ENCODE measurements at places on chromosomes 7 and 10. TPM values are rescaled to one million over a fixed set of nuclear protein-coding genes. Genes with fewer than 3 reads are reported as not detected.

DNA sequence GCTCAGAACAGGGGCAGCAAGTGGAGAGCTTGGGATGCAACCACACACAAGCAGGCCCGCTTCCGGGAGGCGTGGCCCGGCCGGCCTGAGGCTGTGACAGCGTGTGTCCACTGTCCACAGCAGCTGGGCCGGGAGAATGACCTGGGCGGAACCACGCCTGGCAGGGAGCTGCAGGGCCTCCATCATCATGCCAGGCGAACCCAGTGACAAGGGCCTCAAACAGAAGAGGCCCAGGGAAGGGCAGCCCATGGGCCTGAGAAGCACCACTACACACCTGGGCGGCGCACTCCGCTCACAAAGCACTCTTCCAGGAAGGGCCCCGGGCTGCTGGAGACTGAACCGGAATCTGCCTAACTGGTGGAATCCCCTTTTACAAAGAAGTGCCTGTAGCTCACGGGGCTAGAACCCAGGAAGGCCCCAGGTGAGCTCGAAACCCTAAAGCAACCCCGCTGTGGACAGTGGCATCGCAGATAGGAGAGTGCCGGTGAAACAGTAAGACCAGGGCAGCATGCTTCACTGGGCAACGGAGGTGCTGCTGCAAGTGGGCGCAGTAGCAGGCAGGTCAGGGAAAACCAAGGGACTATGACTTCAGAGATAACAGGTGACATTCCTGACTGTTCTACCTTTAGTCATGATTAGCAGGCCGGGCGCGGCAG lies 66.0 kb downstream of the MAD1L1 start:
- DNase-seq = no peak

DNA sequence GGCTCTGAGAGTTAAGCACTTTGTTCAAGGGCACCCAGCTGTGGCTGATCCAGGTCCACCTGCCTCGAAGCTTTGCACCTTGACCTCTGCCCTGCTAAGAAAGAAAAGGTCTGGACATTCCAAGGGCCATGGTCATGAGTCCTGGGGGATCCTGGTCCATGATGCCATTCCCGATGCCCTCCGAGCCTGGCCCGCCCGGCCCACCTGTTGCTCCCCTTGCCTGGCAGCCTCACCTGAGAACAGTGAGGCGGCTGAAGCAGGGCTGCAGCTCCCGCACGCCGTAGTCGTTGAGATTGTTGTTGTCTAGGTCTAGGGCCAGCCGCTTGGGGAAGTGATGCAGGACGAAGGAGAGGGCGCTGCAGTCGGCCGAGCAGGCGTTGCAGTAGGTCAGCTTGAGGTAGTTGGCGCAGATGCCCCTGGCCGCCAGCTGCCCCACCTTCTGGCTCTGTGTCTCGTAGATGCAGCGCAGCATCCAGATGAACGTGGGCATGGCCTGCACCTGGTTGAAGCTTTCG lies 27.5 kb downstream of the NOD1 start:
- DNase-seq = no peak

PTPRN2 gene
- 16.2 TPM for total RNA-seq

- DNase-seq = no peak
These were observed 23.0 kb upstream of the ING3 start for GRCh38 chr7:120927454-120928103.

CLCN1 gene
- 0.12 TPM for total RNA-seq

- DNase-seq = no peak
These were observed 299.8 kb downstream of the KLF6 start for GRCh38 chr10:3485057-3485686.

- no peak for DNase-seq
These were observed 516.3 kb upstream of the MKI67 start for GRCh38 chr10:128642502-128642901.

IDI1 gene
- 45.2 TPM for total RNA-seq

NEUROG3 gene
- total RNA-seq = 0.93 TPM

GRCh38 chr7:21915140-21915539 lies 30.6 kb downstream of the CDCA7L start:
- DNase-seq = no peak

CC2D2B gene
- total RNA-seq = 0.34 TPM

SRRM3 gene
- 8.4 TPM for total RNA-seq

DNA sequence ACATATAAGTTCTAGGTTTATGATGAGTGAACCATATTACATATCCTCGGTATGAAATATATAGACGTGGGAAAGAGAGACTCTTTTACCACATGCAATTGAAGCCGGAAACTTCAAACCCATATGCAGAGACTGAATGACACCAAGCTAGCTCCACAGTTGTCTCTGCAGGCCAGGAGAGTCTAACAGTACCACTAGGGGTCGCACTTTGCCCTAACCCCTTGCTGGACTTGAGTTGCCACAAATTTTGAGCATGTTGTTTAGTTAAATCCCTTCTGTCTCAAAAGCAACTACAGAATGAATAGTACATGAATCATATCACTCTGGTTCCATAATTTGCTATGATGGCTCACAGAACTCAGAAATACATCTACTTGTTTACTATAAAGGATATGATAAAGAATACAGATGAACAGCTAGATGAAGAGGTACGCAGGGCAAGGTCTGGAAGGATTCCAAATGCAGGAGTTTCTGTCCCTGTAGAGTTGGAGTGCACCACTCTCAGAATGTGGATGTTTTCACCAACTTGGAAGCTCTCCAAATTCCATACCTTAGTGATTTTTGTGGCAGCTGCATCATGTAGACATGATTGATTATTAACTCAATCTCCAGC lies 112.4 kb upstream of the YAE1 start:
- no peak for DNase-seq

DNA sequence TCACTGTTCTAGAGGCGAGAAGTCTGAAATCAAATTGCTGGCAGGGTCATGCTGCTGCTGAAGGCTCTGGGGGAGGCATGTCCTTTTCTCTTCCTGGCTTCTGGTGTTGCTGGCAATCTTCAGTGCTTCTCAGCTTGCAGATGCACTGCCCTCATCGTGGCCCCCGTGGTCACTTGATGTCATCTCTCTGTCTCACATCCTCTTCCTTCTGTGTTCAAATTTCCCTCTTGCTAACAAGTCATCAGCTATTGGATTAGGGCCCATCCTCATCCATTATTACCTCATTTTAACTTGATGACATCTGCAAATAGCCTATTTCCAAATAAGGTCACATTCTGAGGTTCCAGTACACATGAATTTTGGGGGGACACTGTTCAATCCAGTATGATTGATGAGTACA lies 36.6 kb upstream of the SRGN start:
- no peak for DNase-seq

GRCh38 chr10:85862771-85863170 lies 503.8 kb downstream of the GRID1 start:
- no peak for DNase-seq

- DNase-seq = no peak
These were observed 76.6 kb downstream of the GPR37 start for GRCh38 chr7:124688991-124689390.

GRCh38 chr10:117300671-117301070 lies 59.8 kb downstream of the SLC18A2 start:
- DNase-seq = no peak

- no peak for DNase-seq
These were observed 223.6 kb downstream of the GATA3 start for GRCh38 chr10:8278099-8278498.

GRCh38 chr10:113530476-113530875 lies 22.4 kb upstream of the HABP2 start:
- DNase-seq = no peak

GPC2 gene
- 53.3 TPM for total RNA-seq

COL1A2 gene
- 23.0 TPM for total RNA-seq

GRCh38 chr10:52481986-52482555 lies 168.0 kb downstream of the DKK1 start:
- no peak for DNase-seq

DNA sequence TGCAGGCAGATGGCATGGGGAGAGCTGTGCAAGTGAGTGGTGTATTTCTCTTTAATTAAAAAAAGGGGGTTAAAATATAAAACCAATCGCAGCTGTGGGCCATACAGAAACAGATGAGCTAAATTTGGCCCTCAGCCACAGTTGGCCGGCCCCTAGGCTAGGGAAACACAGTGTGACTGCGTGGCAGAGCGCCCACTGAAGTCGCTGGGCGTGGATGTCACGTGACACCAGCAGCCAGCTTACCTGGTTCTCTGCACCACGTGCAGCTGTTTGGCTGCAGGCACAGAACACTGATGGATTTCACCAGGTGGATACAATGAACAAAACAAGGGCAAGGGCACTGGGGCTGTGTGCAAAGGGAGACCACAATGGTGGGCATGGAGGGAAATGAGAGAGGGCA lies 119.3 kb upstream of the ZNF746 start:
- no peak for DNase-seq

DNA sequence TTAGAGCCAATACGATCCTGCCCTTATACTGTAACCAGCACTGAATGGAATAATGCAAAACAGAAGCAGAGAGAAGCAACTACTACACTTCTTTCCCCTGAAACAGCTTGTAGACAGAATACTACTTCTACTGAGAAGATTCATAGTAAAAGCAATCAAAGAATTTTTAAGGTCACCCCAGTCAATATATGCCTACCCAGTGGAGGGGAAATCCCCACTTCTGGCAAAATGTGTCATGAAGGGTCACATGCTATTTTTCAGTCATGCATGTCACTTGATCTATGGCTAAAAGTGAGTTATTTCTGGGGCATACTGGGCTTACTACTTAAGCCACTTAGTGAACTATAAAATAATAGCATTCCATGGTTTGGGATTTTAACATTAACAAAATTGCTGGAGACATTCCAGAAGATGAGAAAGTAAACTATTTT lies 25.6 kb downstream of the IRF5 start:
- no peak for DNase-seq

DNA sequence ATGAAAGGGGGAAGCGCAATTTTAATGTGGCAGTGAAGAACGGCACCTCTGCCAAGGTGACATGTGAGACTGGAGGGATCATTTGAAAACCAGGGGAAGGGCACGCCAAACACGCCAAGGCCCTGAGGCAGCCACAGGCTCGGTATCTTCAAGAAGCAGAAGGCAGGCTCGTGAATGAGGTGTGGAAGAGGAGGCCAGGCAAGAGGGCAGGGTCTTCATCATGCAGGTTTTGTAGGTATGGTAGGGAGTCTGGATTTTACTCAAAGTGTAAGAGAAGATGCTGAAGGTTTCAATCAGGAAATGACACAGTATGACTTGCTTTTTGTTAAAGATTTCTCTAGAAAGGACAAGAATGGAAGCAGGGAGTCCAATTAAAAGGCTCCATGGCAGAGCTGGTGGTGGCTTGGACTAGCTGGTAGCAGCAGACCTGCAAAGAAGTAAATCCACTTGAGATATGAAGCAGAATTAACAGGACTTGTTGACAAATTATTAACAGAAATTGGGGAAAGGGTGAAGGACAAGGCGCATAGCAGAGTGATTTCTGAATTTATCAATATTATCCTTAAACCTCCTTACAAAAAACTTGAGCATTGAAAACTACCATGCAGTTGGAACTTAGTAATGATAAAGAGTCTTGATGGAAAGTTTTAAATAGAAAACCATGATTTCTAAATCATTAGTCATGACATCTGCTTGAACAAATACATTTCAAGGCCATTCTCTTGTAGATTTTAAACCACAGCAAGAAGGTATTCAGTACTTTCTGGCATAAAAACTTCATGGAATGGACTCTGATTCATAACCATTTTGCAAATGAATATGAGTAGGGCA lies 70.4 kb downstream of the COA1 start:
- DNase-seq = no peak

GRCh38 chr7:106332201-106332600 lies 47.4 kb upstream of the NAMPT start:
- no peak for DNase-seq
